ENCODE measurements at places on chromosomes 6 and 20.

DNA sequence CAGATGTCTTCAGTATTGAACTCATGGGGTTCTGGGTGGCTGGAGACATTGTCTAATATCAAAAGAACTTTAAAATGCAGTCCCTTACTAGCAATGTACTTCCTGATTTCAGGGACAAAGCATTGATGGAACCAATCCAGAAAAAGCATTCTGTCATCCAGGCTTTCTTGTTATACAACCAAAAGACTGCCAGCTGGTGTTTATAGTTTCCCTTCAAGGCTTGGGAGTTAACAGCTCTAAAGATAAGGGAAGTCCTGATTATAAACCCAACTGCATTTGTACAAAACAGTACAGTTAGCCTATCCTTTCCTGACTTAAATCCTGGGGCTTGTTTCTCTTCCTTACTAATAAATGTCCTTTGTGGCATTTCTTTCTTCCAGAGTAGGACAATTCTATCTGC is 160.0 kb downstream of the COL21A1 start:
- DNase-seq: peak; percentile 92

DNA sequence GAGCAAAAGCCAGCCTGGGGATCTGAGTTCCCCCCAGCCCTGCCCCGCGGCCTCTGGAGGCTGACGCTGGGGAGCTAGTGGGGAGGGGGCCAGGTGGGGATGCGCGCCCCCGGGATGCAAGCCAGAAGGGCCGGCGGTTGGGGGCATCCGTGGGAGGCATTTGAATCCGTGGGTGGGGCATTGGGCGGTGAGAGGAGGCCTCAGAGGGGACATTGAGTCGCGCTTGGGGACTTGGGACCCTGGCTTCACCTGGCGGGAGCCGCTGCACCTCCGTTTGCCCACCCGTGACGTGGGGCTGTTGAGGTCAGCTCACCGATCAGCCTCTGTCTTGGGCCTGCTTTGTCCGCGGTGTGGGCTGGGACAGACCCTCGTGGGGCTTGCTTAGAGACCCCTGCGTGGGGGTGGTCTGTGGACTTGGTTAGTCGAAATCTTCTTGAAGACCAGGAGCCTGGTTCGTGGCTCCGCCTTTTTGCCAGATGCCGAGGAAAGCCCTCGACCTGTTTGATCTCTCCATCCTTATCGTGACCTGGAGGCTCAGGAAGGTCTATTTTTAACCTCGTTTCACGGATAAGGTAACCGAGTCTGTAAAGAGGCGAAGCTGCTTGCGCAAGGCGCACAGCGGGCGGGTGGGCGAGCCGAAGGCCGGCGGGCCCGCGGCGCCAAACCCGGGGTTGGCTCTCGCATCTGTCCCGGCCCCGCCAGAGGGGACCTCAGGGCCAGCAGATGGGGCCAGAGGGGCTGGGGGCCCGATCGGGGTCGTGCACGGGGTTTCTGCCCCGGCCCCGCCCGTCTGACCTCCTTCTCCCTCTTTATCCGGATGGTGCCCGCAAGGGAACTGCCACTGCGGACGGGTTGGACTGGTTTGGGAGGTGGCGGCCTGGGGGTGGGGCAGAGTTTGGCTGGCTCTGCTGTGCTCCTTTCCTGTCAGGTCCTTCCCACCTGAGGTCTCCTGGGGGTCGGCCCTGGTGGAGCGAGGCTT is 8.3 kb downstream of the FAM110A start:
- DNase-seq: no peak

DNA sequence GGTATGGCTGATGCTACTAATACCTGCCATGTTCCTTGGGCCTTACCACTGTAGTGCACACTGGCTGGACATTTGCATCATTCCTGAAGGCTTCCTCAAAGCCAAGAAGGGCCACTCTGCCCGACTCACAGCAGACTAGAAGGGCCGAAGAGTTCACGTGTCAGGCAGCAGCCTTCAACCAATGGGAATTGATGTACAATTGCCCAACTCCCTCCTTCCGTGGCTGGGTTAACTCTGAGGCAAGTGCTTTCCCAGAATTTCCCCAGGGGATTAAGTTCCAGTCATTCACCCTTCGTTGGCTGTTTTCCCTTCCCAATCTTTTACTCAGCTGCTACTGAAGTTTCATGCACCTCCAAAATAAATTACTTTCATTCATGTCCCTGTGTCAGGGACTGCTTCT is 29.8 kb downstream of the PSMB9 start:
- DNase-seq: peak; percentile 80

- DNase-seq: no peak
Measured at GRCh38 chr6:21906826-21907225, 313.3 kb downstream of the SOX4 start.

DNA sequence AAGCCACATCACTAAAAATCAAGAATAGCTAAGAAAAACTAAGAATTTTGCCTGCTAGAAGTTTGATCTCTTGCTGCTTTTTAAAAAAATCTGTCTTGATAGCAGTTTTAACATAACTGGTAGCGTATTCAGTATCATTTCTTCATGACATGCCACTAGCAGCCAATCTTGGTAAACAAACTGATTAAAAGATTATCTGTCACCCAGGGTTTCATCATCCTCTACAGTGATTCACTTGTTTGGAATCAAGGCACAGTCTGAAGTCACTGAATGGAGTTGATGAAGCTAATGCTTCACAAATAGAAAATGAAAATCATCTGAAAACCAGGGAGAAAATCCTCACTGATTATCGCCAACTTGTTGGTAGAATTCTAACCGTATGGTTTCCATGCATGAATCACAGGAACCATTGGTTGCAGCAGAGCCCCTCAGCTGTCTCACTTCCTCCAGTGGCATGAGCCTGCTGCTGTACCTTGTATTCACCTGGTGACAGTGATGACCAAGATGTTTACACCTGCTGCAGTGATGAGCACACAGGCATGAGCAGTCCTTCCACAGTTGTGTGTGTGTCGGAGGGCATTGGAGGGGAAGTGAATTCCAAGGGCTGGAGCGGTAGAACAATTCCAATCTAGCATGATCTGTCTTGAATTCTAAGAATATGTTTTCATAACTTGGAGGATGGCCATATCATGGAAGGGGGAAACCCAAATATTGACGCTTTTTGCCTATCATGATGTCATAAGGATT is 275.0 kb downstream of the KHDC1L start:
- peak; percentile 77 for DNase-seq

- no peak for DNase-seq
Measured at GRCh38 chr6:87210979-87211378, 55.6 kb downstream of the ZNF292 start.

GRCh38 chr6:147282566-147282959 is 78.3 kb downstream of the STXBP5 start:
- DNase-seq: no peak

DNA sequence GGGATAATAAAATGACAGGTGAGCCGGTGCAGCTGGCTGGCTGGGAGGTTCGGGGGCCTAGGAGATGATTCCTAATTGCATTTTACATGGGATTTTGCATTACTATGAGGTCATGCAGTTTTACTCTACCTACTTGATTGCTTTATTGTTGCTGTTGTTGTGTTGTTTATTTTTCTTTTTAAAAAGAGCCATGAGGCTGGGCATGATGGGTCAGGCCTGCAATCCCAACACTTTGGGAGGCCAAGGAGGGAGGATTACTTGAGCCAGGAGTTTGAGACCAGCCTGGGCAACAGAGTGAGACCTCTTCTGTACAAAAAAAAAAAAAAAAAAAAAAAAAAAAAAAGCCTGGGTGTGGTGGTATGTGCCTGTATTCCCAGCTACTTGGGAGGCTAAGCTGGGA is 104.8 kb downstream of the GJA1 start:
- DNase-seq: no peak

- peak; percentile 87 for DNase-seq
Measured at GRCh38 chr6:130681028-130681427, 146.2 kb upstream of the SMLR1 start.

GRCh38 chr6:106102034-106102433 is 15.9 kb downstream of the PRDM1 start:
- DNase-seq: no peak

DNA sequence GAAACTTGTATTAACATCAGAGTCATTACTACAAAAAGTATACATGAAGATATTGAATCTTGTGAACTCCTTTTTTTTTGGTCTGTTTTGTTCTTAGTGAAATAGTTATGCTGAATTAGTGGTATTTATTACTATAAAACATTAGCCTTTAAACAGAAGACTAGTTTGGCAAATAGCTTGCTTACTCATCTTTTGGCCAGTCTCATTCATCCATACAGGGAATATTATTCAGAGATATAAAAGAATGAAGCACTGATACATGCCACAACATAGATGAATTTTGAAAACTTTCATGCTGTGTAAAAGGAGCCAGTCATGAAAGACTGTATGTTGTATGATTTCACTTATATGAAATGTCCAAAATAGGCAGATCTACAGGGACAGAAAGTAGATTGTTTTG is 205.9 kb downstream of the ZFAND3 start:
- peak; percentile 42 for DNase-seq

DNA sequence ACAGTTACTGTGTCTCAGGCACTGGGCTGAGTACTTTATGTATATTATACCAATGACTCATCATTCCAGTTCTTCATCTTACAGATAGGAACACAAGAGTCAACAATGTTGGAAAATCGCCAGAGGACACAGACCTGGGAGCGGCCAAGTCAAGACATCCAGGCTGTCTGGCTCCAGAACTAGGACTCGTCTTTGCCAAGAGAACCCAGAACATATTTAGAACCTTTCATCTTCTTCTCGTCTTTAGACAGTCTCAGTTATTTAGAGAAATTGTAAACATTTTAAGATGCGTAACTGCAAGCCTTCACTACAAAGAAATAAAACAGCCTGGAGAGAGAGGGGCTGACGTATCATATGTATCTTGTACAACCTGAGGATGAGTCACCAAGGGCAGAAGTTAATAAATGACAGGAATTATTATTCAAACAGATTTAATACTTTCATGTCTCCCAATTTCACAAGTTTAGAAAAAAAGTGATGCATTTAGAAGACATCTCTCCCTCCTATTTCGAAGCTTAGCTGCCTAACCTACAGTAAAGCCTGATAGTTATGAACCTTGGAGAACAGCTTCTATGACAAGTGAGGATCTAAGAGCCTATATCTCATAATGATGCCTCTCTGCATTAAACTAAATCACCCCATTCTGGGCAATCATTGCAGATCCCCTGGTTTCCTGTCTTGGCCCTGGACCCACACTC is 43.4 kb downstream of the SLC22A3 start:
- DNase-seq: peak; percentile 48

DNA sequence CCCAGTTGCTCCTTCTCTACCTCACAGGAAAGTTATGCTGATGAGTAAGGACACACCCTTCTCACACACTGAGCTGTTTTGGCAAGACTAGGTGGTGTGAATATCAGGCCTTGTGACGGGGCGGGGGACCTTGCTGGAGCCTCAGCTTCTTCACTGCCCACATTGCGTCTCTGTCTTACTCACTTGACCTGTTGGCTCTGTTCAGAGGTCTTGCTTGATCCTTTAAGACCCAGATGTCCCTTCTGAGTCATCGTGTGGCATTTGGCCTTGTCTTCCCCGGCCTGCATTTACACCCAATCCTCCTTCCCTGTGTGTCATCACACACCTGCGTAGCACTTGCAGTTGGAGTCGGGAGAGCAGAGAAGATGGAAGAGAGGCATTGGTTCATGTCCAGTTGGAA is 8.3 kb upstream of the PRND start:
- DNase-seq: no peak

- no peak for DNase-seq
Measured at GRCh38 chr6:148819852-148820251, 73.0 kb downstream of the UST start.

GRCh38 chr20:19662637-19662995 is 95.4 kb upstream of the RIN2 start:
- DNase-seq: no peak

- DNase-seq: peak; percentile 81
Measured at GRCh38 chr20:11217326-11218172, 543.8 kb upstream of the JAG1 start.

Data from fibroblast of the aortic adventitia (primary cell).